ENCODE measurements at places on chromosomes 5 and 9.

- DNase-seq, result no peak
Measured at GRCh38 chr5:3605298-3606010, 9.8 kb downstream of the IRX1 start.

DNA sequence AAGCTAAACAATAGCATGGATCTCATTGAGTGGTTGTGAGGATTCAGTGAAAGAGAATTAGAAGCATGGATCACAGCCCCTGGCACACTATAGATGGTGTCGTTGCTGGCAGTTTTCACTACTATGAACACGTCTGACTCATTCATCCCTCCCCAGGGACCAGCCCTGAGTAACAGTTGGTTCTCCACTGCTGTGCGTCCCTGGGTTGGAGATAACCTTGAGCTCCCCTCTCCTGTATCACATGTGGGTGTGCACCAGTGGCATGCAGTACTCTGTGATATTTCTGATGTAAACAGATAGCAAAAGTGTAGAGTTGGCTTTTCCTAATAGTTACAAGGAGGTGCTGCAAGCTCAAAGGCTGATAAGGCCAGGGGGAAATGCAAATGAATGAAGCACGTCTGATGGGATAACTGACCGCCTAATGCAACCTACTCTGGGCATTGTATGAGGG lies 8.8 kb upstream of the LCP2 start:
- DNase-seq, result peak; percentile 0

- no peak for DNase-seq
Measured at GRCh38 chr5:69493396-69494133, 975 bp downstream of the OCLN start.

GRCh38 chr9:135896205-135896604 lies 11.1 kb downstream of the CAMSAP1 start:
- no peak for DNase-seq

- no peak for DNase-seq
Measured at GRCh38 chr5:171029401-171029800, 167.6 kb downstream of the RANBP17 start.

DNA sequence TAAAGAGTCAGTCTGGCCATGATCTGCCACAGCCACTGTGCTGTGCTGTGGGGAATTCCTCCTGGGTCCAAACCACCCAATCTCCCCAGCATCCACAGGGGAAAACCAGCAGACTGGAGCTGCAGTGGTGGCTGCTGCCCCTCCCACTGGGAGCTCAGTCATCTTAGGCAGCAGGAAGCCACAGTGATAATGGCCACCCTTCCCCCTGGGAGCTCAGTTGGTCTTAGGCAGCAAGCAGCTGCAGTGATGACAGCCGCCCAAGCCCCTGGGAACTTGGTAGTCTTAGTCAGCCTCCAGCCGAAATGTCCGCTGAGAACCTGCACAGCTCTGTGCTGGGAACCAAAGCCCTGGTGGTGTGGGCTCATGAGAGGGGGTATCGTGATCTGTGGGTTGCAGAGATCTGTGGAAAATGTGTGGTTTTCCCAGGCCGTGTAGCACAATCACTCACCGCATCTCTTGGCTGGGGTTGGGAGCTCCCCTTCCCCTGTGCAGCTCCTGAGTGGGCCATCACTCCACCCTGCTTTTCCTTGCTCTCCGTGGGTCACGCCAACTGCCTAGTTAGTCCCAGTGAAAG lies 38.4 kb upstream of the SMIM15 start:
- DNase-seq, result peak; percentile 26

DNA sequence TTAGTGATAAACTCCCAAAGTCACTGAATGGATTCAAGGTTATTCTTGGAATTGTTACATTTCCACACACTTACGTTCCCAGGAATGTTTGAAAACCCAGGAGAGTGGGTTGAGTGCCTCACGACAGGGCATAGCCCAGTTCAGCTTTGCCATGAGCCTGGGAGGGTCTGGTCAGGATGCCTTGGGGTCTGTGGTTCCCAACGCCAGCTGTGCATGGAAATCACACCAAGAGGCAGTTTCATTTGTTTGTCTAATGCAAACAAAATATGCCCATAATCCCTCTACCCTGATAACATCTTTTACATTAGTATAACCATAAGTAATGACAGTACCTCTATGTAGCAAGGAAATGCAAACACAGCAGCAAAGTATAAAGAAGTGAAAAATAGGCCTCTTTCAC lies 25.3 kb upstream of the MSX2 start:
- DNase-seq, result no peak

DNA sequence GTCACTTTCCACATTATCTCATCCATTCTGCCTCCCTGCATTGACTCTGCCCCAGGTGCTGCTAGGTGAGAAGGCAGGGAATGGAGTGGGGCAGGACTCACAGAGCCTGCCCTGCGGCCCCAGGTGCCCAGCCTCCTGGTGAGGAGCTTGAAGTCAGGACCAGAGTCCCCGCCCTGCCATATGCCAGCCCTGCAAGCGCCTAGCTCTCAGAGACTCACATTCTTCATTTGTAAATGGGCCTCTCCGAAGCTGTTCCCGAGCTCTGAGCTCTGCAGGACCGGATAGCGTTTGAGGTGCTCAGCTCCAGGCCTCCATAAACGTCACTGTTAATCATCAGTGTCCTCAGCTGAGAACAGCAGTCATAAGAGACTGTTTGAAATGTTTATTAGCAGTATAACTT lies 75.1 kb upstream of the STXBP1 start:
- DNase-seq, result peak; percentile 83

DNA sequence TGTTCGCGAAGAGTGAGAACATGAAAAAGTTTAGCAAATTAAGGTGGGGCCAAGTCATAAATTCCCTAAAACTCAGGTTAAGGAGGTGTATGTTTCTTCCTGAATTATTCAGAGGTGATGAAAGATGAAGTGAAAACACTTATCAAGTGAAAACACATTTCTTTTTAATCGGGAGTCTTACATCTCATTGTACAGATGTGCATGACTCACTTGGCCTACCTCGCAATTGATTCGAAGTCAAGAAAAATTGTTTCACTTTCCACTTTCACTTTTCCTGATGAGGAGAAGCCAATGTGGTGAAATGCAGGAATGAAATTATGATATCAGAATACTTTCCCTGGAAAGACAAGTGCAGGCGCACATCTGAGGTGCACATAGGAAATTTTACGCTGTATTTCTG lies 78.7 kb downstream of the SLC25A46 start:
- DNase-seq, result peak; percentile 55

DNA sequence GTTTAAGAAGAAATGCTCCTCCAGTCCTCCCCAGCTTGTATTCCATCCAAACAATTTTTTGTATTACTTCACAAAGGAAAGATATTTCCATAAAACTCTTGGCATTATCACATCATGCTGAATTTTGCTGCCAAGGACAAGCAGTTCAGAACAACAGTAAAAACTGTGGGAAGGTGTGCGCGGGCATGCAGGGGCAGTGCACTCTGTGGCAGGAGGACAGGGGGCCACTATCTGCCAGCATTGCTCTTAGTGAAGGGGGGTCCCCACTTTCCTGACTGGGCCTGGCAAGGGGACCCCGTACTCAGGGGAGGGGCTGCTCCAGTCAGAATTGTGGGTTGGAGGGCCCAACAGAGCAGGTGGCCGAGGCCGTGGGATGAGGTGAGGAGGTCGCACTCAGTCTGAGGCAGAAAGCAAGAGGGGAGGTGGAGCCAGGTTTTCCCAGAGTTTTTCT lies 32.8 kb downstream of the ANGPTL2 start:
- no peak for DNase-seq

DNA sequence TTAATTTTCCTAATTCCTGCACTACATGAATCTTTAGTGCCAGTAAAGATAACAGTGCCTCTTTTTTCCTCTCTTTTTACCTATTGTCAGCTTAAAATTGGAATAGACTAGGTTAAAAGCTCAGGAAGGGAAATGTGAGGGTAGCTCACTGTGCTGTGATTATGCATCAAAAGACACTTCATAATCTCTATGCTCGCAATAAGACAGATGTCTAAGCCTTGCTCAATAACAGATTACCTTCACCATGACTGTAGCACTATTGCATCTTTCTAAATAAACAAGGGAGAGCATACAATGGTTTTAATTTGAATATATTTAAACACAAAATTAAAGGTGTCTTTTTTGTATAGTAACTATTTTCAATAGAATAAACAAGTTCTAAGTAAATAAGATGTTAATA lies 130.1 kb downstream of the FBN2 start:
- no peak for DNase-seq

GRCh38 chr5:150021491-150022157 lies 21.1 kb downstream of the HMGXB3 start:
- peak; percentile 19 for DNase-seq

DNA sequence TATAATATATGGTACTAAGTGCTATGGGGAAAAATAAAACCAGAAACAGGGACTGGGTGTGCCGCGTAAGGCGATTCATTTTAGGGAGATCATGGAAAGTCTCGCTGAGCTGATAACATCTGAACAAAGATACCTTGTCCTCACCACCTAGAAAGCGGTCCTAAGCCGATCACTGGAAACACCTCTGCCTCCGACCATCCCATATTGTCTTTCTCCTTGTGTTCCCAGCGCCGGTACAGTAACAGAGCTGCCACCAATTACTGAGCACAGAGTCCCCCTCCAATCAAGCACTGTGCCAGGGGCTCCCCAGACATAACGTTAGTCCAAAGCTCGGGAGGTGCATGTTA lies 704 bp downstream of the CCDC112 start:
- DNase-seq, result no peak

GRCh38 chr5:23001120-23001519 lies 148.0 kb upstream of the CDH12 start:
- DNase-seq, result no peak

- peak; percentile 9 for DNase-seq
Measured at GRCh38 chr9:80932181-80932580, 757.2 kb downstream of the TLE1 start.

DNA sequence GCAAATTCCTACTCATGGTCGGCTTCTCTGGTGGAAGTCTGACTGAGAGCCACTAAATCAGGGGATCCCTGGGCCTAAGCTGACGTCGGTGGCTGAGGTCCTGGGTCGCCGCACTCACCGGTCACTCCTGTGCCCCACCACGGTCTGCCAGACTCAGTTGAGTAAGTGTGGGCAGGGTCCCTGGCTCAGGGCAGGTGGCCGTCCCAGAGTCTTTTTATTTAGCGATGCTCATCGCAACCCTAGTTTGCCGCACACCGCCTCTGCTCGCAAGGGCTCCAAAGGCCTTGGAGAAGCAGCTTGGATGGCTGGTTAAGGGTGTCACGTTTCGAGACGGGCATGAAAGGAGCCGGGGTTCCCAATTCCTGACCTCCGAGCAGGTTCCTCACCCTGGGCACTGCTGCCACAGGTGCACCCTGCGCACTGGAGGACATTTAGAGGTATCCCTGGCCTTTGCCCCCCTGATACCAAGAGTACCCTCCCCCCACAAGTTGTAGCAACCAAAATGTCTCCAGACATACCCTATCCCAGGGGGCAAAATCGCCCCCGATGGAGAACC lies 59.9 kb downstream of the NSUN2 start:
- no peak for DNase-seq

DNA sequence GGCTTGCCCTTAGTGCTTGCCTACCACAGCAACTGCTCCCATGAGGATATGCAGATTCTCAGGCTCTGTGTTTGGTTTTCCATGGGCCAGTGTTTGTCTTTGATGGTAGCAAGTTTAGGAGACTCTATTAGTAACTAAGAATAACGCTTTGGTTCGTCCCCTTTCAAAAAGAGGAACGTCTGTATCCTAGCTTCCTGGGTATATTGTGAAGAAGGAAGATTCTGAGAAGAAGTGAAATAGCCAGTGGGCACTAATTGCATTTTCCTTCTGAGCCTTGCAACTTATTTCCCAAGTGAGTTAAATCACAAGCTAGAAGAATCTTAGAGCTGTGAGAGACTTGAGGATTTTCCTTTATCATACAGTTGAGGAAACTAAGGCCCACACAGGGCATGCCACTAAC lies 376.8 kb downstream of the PIK3R1 start:
- no peak for DNase-seq

- DNase-seq, result peak; percentile 97
Measured at GRCh38 chr5:126965061-126965475, 65.3 kb downstream of the MARCHF3 start.

GRCh38 chr5:71996789-71997188 lies 110.5 kb upstream of the MAP1B start:
- no peak for DNase-seq

- peak; percentile 54 for DNase-seq
Measured at GRCh38 chr5:160506006-160507004, 84.7 kb downstream of the PTTG1 start.

DNA sequence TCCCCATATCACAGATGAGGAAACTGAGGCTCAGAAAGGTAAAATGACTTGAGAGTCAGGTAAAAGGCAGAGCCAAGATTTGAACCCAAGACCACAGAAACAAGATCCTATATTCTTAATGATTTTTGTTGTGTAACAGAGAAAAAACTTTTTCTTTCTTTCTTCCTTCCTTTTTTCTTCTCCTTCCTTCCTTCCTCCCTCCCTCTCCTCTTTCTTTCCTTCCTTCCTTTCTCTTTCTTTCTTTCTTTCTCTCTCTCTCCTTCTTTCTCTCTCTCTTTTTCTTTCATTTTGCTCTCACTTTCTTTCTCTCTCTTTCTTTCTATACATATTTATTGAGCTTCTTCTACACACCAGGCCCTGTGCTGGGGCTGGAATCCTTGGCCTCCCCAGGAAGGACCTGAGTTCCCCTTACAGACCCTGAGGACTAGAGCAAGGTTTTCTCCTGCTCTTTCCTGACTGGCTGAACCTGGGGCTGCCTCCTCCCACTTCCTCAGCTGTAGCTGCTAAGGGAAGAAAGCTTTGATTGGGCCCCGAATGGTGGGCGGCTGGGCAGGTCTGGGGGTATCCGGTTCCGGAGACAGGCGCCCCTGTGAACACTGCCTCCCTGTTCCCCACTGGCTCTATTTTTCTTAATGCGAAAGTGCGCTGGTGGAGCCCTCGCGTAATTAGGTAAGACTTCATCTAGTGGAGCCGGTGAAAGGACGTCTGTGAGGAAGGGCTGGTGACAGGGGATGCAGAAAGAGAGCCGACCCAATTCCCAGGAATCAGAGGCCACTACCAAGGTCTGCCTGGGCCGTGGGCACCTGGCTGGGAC lies 27.4 kb upstream of the KIF12 start:
- DNase-seq, result no peak

DNA sequence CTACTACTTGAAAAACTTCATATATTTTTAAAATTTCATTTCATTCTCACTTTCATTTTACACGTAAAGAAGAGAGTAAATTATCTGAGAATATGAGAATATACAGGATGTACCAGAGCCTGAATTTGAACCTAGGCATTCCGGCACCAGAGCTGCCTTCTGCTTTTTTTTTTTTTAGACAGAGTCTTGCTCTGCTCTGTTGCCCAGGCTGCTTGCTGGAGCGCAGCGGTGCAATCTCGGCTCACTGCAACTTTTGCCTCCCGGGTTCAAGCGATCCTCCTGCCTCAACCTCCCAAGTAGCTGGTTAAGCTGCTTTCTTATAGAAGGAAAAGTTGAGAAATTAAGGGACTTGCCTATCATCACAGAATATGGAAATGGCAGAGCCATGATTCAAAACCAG lies 540.1 kb downstream of the EBF1 start:
- no peak for DNase-seq

DNA sequence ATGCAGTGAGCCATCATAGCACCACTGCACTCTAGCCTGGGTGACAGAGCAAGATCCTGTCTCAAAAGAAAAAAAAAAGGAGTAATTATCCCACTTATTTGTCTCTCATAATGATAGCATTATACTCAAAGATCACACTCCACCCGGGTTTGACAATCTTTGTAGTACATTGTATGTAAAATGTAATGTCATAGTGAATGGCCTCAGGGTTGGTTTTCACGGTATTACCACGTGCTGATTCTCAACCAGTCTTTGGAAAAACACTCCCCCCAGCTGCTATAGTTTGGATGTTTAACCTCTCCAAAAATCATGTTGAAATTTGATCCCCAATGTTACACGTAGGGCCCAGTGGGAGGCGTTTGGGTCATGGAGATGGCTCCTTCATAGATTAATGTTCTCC lies 402.4 kb upstream of the GRAMD2B start:
- DNase-seq, result no peak
